Caco-2 (cell line): ENCODE measurements at places on chromosomes 12 and 14.

DNA sequence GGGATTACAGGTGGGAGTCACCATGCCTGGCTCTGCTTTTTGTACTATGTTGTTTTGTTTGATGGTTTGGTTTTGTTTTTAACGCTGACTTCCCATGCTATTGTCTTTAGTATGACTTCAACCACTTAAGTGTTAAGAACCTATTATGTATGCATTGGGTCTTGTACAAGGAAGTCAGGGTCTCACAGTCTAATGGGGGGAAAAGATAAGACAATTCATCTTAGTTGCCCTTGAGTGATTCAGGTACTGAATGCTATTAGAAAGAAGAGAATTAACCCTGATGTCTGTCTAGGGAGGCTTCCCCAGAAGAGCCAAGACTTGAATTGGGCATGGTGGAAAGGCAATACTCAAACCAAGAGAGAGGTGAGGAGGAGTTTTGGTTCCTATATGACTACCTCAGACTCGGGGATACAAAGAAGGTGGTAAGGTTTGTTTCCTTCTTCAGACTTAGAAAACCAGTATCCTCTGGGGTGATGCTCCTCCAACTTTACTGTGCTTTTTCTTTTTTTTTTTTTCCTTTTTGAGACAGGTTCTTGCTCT is 64.6 kb downstream of the SUSD6 start:
- no peaks in the 10 kb centered on the region; the same call in 1 of the 2 replicates for H3K36me3 ChIP-seq
- DNase-seq = no peak
- H3K27ac ChIP-seq = no peak overlapping the region

GRCh38 chr12:53739214-53740129 is 12.2 kb upstream of the CALCOCO1 start:
- no peak for DNase-seq
- peak overlapping the region; percentile 22 for H3K4me3 ChIP-seq
- H3K4me1 ChIP-seq = peaks cover 11% of the 10 kb centered on the region
- H3K27me3 ChIP-seq = no peaks in the 10 kb centered on the region; the same call in 1 of the 2 replicates
- H3K27ac ChIP-seq = no peak overlapping the region
- H3K36me3 ChIP-seq = no peaks in the 10 kb centered on the region

- no peaks in the 10 kb centered on the region for H3K27me3 ChIP-seq
- peak overlapping the region; percentile 50 for H3K27ac ChIP-seq
- no peak for DNase-seq
- peaks cover 53% of the 10 kb centered on the region for H3K4me1 ChIP-seq
- no peak overlapping the region for H3K4me3 ChIP-seq
These were observed 4.5 kb upstream of the MIA2 start for GRCh38 chr14:39229222-39229543.

GRCh38 chr12:121858662-121859572 is at the start of gene HPD:
TSS of gene HPD (minus strand) at chr12:121858859. CDS start at chr12:121858823, 36 bp downstream.
- no peaks in the 10 kb centered on the region for H3K36me3 ChIP-seq
- peak; percentile 66 for DNase-seq
- H3K4me1 ChIP-seq = peaks cover 18% of the 10 kb centered on the region

GRCh38 chr14:52051251-52051650 is 17.6 kb downstream of the NID2 start:
- no peak overlapping the region for H3K4me3 ChIP-seq
- no peaks in the 10 kb centered on the region for H3K36me3 ChIP-seq
- H3K27me3 ChIP-seq = no peaks in the 10 kb centered on the region
- H3K4me1 ChIP-seq = peaks cover 18% of the 10 kb centered on the region
- DNase-seq = no peak
- no peak overlapping the region for H3K27ac ChIP-seq

- no peak overlapping the region for H3K4me3 ChIP-seq
- no peaks in the 10 kb centered on the region for H3K27me3 ChIP-seq
- no peak overlapping the region for H3K27ac ChIP-seq
- no peaks in the 10 kb centered on the region for H3K36me3 ChIP-seq
- no peaks in the 10 kb centered on the region for H3K4me1 ChIP-seq
- no peak for DNase-seq
These were observed 264.7 kb downstream of the EGLN3 start for GRCh38 chr14:33686218-33686617.

DNA sequence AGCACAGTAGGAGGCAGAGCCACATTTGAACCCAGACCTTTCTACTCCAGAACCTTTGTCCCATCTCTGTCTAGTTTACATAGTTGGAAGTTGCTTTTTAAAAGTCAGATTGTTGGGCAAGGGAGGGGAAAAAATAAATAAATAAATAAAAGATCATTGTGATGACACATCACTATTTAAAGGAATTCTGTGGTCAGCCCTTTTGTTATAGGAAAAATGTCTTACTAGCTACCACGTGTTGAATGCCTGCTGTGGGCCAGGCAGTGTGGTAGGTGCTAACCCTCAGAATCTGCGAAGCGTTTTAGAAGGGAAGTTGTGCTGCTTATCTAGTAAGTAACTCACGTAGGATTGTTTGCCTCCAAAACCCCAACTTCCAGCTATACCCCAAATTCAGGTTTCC is 62.3 kb downstream of the BHLHE41 start:
- H3K4me1 ChIP-seq = peaks cover 7% of the 10 kb centered on the region; the same call in 1 of the 2 replicates
- H3K4me3 ChIP-seq = no peak overlapping the region
- no peaks in the 10 kb centered on the region for H3K27me3 ChIP-seq
- no peak overlapping the region for H3K27ac ChIP-seq
- no peak for DNase-seq

- peak; percentile 78 for DNase-seq
- H3K36me3 ChIP-seq = no peaks in the 10 kb centered on the region
- H3K4me1 ChIP-seq = peaks cover 32% of the 10 kb centered on the region
- no peak overlapping the region for H3K4me3 ChIP-seq
These were observed 45.0 kb upstream of the AMN1 start for GRCh38 chr12:31773867-31774266.

DNA sequence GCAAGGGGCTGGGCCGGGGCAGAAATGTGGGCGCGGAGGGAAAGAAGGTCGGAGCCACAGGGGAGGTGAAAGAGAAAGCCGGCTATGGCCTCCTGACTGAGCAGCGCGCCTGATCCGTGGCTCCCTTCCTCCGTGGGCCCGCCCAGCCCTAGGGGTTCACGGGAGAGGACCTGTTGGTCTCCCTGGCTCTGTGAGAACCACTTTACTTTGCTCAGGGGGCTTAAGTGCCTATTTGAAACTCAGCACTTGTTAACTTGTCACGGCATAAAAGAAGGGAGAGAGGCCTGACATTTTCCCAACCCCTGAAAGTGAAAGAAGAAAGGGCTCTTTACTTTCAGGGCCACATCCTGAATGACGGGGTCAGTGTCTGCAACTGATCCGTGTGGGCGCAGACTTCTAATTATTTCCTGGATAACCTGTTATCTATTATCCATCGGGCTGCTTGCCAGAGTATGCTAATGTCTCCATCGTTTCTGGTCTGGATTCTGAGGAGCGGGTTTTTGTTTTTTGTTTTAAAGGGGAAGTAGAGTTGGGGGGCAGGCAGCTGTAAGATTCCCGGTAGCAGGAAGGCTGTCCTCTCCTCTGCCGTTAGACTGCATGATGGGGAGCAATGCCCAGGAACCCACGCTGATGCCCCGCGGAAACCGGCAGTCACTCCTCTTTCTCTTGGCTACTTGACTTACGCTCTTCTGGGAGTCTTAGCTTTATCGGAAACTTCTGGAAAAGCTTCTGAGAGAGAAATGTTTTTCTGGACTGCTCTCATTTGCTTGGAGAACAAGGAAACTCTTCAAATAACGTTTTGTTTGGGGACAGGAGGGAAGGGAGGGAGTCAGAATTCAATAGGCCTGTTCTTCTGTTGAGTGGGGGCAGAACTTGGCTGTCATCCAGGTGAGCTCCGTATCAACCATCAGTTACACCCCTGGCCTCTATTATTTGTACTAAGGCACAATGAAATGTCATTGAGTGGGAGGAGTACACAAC is 127.7 kb upstream of the MAX start:
- no peaks in the 10 kb centered on the region for H3K27me3 ChIP-seq
- H3K27ac ChIP-seq = peak overlapping the region; percentile 97
- peaks cover 65% of the 10 kb centered on the region for H3K4me1 ChIP-seq
- H3K4me3 ChIP-seq = no peak overlapping the region
- 0 out of 2 replicates have a peak, but pooled peaks cover 1% of the 10 kb centered on the region for H3K36me3 ChIP-seq

DNA sequence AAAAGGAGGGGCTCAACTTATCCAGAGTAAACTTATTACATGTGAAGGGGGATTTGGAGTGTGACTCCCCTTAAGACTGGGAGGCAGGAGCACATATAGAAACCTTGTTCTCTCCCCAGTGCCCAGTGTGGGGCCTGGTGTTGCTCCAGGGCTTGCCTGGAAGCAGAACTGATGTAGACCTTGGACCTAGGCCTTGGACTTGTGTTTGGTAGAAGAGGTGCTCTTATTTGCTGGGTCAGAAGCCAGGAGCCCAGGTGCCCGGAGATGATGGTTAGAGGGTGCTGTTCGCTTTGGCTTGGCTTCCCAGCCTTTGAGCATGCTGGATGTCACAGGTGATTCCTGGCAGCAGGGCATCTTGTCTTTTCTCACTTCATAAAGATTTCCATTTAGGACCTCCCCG is 110.4 kb downstream of the SMOC1 start:
- H3K27me3 ChIP-seq = no peaks in the 10 kb centered on the region
- no peaks in the 10 kb centered on the region for H3K4me1 ChIP-seq
- no peak overlapping the region for H3K4me3 ChIP-seq
- H3K36me3 ChIP-seq = no peaks in the 10 kb centered on the region
- no peak overlapping the region for H3K27ac ChIP-seq
- no peak for DNase-seq

- H3K4me3 ChIP-seq = no peak overlapping the region
- peak; percentile 54 for DNase-seq
- no peaks in the 10 kb centered on the region for H3K36me3 ChIP-seq
- peaks cover 8% of the 10 kb centered on the region for H3K4me1 ChIP-seq
These were observed 39.2 kb downstream of the NFKBIA start for GRCh38 chr14:35365130-35366055.

DNA sequence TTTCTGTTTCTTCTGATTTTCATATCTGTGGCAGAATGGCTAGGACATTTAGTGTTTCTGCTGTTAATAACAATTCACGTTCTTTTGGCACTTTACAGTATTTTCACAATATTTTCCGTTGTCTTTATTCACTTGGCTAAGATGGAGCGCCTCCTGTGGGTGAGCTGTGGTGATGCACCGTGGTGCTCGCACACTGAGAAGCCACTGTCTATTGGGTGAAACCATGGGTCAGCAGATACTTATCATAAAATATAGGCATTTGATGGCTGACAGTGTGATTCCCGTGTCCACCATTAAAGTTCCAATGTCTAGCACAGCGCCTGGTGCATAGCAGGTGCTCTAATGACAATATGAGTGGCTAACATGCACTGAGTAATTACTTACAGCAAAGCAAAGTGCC is 141.8 kb downstream of the VRK1 start:
- no peaks in the 10 kb centered on the region for H3K4me1 ChIP-seq
- no peaks in the 10 kb centered on the region for H3K36me3 ChIP-seq
- H3K27ac ChIP-seq = no peak overlapping the region
- DNase-seq = no peak
- no peaks in the 10 kb centered on the region for H3K27me3 ChIP-seq
- H3K4me3 ChIP-seq = no peak overlapping the region

GRCh38 chr12:98544751-98545150 is 29.4 kb downstream of the TMPO start:
- no peaks in the 10 kb centered on the region for H3K27me3 ChIP-seq
- H3K36me3 ChIP-seq = no peaks in the 10 kb centered on the region
- DNase-seq = no peak
- H3K27ac ChIP-seq = no peak overlapping the region

DNA sequence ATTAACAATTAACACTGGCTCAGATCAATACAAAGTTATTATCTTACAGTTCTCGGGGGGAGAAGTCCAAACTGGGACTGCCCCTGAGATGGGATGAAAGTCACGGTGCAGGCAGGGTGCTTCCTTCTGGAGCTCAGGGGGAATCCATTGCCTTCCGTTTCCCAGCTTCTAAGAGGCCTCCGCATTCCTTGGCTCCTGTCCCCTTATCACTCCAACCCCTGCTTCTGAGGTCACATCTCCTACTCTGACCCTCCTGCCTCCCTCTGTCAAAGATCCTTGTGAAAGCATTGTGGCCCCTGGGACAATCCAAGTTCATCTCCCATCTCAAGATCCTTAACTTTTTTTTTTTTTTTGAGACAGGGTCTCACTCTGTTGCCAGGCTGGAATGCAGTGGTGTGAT is 30.8 kb downstream of the SCARB1 start:
- peaks cover 27% of the 10 kb centered on the region for H3K4me1 ChIP-seq
- H3K27me3 ChIP-seq = no peaks in the 10 kb centered on the region
- no peak for DNase-seq
- H3K4me3 ChIP-seq = no peak overlapping the region

GRCh38 chr12:46219877-46220655 is 48.8 kb downstream of the SLC38A1 start:
- no peak overlapping the region for H3K4me3 ChIP-seq
- no peak for DNase-seq
- H3K4me1 ChIP-seq = peaks cover 20% of the 10 kb centered on the region; the same call in 1 of the 2 replicates
- H3K27me3 ChIP-seq = no peaks in the 10 kb centered on the region
- H3K27ac ChIP-seq = peak overlapping the region; percentile 58

GRCh38 chr12:70319605-70320004 is 46.5 kb upstream of the KCNMB4 start:
- no peak for DNase-seq
- no peaks in the 10 kb centered on the region for H3K4me1 ChIP-seq
- H3K4me3 ChIP-seq = no peak overlapping the region
- no peaks in the 10 kb centered on the region for H3K36me3 ChIP-seq
- no peak overlapping the region for H3K27ac ChIP-seq

DNA sequence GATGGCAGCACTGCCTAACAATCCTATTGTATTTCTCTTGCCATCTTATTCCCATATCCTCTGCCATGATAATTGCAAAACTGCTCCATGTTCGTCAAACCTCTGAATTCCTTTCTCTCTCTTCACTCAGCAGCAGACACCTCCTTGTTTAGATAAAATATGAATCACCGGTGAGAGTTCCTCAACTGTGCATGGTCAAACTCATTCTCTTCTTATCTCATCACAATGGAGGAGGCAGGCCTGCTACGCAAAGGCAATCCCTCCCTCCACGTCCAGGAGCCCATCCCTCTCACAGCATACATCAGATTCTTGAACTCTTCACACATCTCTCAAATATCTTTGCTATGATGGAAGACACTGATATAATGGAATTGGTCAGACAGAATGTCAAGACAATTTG is 90.1 kb upstream of the DAAM1 start:
- H3K4me1 ChIP-seq = peaks cover 16% of the 10 kb centered on the region
- no peaks in the 10 kb centered on the region for H3K36me3 ChIP-seq
- no peak overlapping the region for H3K27ac ChIP-seq

GRCh38 chr12:55041345-55042055 is 21.7 kb downstream of the NEUROD4 start:
- no peaks in the 10 kb centered on the region for H3K36me3 ChIP-seq
- H3K4me1 ChIP-seq = no peaks in the 10 kb centered on the region
- H3K27me3 ChIP-seq = peaks cover 1% of the 10 kb centered on the region
- DNase-seq = no peak

DNA sequence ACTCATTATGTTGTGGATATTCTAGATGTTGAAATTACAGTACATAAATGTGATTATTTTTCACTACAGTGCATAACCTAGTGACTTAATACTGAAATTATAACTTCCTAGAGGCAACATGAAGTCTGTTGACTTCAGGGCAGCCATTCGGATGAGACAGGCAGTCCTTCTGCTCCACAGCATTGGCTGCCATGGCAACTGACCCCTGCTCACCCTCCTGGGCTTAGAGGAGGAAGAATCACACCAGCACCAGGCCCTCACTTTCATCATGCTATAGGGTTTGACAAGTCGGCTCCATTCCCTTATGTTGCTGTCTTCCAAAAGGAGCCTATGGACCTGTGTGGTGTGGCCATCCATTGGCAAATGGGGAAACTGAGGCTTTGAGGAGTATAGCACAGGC is 233.5 kb upstream of the TMEM132C start:
- DNase-seq = no peak
- no peaks in the 10 kb centered on the region for H3K36me3 ChIP-seq
- H3K27ac ChIP-seq = no peak overlapping the region
- no peak overlapping the region for H3K4me3 ChIP-seq
- H3K27me3 ChIP-seq = no peaks in the 10 kb centered on the region

GRCh38 chr12:87165733-87166375 is 863.3 kb downstream of the C12orf50 start:
- H3K4me3 ChIP-seq = no peak overlapping the region
- H3K27me3 ChIP-seq = no peaks in the 10 kb centered on the region
- DNase-seq = no peak
- no peaks in the 10 kb centered on the region for H3K4me1 ChIP-seq
